AG09319 (cell line): ENCODE measurements at places on chromosomes 7 and 10.
A peak's percentile ranks its signal among the peaks of the same experiment; 100 is the strongest.

- no peak for DNase-seq
Observed at GRCh38 chr7:127702052-127702652, 50.2 kb downstream of the SND1 start.

DNA sequence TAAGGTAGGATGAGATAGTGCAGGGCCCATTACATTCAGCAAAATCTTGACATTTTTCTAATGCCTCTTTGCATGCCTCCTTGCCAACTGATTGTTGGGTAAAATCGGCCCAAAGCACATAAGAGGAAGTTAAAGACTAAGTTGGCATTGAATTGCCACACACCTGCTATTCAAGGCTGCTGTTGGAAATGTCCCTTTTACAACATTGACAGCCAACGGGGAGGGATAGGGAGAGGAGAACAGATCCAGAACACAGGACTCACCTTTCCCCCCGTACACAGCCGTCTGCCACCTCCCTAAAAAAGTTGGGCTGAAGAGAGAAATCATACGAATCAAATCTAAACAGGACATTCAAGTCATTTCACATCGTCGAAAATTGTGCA lies 695 bp downstream of the FAM237B start:
- DNase-seq, result no peak

DNA sequence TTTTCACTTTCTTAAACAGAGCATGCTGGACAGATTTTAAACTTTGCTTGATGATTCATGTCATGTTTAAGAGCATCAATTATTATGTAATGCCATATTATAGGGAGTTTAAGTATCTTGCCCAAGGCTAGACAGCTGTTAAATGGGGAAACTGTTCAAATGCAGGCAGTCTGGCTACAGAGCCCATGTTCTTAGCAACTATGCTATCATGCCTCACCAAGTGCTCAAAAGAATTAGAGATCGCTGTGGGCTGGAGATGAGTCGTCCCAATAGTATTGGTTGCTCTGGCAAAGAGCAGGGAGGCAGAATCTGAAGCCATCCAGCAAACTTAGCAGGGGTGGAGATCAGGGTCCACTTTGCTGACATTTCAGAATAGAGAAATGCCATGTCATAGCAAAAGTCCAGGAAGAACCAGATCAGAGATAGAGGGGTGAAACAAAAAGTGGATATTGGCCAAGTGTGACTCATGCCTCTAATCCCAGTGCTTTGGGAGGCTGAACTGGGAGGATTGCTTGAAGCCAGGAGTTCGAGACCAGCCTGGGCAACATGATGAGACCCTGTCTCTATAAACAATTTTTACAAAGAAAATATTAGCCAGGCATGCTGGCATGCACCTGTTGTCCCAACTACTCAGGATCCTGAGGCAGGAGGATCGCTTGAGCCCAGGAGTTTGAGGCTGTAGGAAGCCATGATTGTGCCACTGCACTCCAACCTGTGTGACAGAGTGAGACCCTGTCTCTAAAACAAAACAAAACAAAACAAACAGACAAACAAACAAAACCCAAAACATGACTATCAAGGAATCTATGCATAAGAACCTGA lies 57.8 kb downstream of the BAMBI start:
- DNase-seq, result peak; percentile 71

DNA sequence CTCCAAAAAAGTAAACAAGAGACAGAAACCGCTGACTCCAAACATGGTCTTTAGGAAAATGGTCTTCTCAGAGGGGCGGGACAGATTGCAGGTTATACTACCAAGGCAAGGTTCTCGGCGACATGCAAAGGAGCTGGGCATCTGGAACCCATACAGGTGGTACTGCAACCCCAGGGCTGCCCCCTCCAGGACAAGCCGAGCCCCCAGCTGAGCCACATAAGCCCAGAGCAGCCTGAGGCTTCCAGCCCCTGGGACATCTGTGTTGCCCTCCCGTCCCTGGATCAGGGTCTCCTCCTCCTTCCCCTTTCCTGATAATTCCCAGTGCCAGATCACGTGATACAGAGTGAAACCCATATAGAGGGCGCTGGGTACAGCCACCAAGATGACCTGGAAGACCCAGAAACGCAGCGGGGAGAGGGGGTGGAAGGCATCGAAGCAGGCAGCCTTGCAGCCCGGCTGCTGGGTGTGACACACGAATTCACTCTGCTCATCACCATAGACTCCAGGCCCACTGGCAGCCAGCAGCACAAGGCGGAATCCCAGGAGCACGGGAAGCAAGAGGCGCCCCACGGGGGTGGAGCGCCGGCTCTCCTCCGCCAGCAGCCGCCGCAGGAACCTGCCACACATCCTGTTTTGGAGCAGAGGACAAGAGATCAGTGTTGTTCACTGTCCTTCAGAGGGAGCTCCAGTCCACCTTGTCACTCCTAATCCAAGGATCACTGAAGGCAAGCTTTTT lies at the start of gene GJC3:
Gene GJC3 (minus strand): TSS at position 627 of the 736 bp plus-strand sequence. CDS start 0 bp downstream, at position 627.
- DNase-seq, result no peak

DNA sequence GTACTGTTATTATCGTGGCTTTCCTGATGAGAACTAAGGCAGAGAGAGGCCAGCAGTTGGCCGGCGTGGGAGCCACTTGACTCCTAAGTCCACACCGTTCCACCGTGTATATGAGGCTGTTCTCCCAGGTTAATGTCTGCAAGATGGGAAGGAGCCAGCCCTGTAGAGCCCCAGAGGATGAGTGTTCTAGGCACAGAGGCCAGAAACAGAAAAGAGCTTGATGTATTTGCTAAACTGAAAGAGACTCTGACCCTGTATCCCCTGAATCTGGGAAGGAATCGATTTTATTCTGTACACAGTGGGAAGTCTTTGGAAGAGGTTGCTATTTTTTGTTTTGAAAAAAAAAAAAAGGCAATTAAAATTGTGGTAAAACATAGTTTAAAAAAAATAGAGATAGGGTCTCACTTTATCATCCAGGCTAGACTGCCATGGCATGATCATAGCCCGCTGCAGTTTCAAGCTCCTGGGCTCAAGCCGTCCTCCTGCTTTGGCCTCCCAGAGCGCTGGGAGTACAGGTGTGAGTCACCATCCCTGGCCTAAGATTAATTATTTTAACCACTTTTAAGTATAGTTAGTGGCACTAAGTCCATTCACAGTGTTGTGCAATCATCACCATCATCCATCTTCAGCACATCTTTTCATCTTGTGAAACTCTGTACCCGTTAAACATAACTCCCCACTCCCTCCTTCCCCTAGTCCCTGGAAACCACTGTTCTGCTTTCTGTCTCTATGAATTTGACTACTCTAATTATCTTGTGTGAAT lies 348.8 kb downstream of the SDK1 start:
- DNase-seq, result no peak

DNA sequence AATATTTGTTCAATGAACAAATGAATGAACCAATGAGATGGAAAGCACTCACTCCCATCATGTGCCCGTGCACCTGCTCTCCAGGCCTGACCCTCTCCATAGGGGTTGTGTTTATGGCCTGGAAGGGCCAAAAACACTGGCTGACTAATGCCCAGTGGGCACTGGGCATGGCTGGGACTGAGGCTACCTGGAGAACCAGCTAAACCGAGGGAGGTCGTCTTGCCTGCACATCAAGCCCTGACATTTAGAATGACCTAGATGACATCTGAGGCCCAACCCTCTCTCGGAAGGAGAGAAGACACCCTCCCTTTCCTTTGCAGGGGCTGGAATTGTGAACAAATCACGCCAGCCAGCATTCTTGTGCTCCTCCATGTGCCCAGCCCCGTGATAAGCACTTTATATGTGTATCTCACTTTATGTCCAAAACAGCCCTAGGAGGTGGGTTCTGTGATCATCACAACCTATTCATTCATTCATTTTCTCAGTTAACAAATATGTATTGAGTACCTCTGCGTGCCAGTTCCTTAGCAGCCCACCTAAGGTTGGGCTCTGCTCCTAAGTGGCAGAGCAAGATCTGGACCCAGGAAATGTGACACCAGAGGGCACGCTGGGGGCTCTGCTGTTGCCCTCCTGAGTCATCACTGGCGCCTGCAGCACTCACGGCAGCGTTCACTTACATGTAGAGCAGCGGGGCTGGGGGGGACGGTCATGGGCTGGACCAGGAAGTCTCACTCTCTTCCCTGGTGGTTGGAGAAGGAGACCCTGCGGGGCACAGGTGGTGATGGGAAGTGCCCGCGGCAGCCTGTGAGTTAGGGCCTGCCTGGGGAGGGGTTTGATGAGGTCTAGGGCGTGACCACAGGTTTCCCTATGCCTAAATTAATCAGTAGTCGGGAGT lies 52.0 kb downstream of the TSPAN15 start:
- DNase-seq, result no peak
